ENCODE measurements at places on chromosomes 12 and 14.

GRCh38 chr14:104998801-104999200 is 13.2 kb downstream of the CLBA1 start:
- no peak for DNase-seq

GRCh38 chr12:111424189-111424792 is 18.6 kb downstream of the SH2B3 start:
- no peak for DNase-seq

- peak; percentile 60 for DNase-seq
Measured at GRCh38 chr12:94098466-94098865, 49.9 kb upstream of the PLXNC1 start.

- DNase-seq: peak; percentile 30
Measured at GRCh38 chr14:76917745-76918255, 91.6 kb downstream of the LRRC74A start.

GRCh38 chr14:60311417-60311816 is 62.4 kb downstream of the PPM1A start:
- peak; percentile 52 for DNase-seq

DNA sequence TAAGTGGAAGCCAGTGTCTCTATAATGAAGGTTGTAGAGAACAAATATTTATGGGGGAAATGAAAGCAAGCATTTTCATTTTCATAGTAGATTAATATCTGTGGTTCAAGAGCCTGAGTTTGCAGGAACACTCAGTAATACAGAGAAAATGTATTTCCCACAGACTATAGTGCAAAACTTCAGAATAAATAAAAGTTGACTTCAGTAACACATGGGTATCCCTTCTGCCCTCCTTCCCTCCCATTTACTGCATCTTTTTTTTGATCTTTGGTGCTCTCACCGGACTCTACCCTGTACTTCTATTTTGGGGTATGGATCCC is 75.3 kb upstream of the AMN1 start:
- DNase-seq: no peak

DNA sequence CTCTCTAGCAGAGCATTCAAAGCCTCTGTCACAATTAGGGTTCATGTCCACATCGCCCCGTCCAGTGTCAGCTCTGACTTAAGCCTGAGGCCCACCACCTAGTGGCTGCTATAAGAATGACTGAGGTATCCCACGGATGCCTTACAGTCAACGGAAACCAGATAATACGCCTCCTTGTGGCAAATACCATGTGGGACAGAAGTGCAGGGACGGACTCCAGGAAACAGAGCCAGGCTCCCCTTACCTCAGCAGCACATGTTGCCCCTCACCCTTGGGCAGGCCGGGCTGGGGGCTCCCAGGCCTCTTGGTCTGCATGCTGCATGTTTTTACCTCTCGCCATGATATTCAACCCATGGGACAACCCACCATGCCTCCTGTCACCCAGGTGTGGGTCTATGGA is 86.3 kb downstream of the VWF start:
- peak; percentile 76 for DNase-seq

DNA sequence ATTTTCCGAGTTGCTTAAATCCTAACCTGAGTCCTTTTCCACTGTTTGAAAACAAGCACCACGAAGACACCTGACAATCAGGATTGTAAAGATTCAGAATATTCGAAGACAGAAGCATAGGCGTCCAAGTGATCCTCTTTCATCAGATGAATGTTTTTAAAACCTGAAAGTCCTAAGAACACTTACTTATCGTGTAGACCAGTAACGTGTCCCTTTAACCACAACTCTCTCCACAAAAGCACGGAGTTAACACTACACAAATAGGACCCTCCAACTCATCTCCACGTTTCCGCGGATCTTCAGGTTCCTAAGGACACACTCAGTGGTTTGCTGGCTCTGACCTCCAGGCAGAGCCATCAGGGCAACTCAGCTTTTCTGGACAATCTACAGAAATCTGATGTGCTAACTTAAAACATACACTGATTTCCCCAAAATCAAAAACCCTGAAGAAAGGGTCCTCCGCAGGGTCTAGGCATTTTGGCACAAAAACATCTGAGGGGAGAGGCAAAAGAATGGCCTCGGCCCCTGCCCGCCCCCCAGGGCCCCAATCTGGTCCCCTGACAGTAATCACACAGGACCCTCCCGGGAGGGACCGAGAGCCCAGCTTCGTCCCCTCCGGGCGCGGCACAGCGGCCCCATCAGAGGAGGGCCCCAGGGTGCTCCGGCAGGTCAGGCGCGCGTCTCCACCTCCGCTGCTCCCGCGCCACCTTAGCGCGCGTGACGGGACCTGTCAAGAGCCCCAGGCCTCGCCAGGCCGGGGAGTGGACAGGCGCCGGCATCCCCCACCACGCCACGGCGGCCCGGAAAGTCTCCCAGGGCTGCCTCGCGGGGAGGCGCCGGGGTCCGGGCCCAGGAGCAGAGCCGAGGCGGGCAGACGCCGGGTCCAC is 925 bp downstream of the DICER1 start:
- peak; percentile 28 for DNase-seq

DNA sequence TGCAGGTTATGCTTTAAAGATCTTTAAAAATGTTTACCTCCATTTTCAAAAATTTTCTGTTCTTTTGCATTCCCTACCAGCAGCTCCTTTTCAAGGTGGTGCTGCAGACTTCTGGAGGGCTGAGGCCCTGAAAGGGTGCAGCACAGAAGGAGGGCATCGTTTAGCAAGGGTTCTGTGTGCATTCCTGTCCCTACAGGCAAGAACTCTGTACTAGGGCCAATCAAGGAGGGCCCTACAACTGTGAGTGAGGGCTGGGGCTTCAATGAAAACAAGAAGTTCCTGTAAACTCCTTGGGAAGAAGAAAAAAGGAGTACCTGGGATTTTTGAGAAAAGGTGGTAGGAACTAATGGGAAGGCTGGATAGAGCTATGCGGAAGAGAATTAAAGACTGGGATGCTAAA is 50.7 kb upstream of the CSRP2 start:
- DNase-seq: no peak

- no peak for DNase-seq
Measured at GRCh38 chr12:6124411-6125309, at the start of gene VWF. TSS of gene VWF (minus strand) at chr12:6124670. CDS start at chr12:6123196, 1,474 bp downstream.

GRCh38 chr12:75908961-75909605 is 122.5 kb downstream of the PHLDA1 start:
- DNase-seq: peak; percentile 95

GRCh38 chr12:8609061-8609570 is 3.5 kb downstream of the AICDA start:
- DNase-seq: peak; percentile 54

DNA sequence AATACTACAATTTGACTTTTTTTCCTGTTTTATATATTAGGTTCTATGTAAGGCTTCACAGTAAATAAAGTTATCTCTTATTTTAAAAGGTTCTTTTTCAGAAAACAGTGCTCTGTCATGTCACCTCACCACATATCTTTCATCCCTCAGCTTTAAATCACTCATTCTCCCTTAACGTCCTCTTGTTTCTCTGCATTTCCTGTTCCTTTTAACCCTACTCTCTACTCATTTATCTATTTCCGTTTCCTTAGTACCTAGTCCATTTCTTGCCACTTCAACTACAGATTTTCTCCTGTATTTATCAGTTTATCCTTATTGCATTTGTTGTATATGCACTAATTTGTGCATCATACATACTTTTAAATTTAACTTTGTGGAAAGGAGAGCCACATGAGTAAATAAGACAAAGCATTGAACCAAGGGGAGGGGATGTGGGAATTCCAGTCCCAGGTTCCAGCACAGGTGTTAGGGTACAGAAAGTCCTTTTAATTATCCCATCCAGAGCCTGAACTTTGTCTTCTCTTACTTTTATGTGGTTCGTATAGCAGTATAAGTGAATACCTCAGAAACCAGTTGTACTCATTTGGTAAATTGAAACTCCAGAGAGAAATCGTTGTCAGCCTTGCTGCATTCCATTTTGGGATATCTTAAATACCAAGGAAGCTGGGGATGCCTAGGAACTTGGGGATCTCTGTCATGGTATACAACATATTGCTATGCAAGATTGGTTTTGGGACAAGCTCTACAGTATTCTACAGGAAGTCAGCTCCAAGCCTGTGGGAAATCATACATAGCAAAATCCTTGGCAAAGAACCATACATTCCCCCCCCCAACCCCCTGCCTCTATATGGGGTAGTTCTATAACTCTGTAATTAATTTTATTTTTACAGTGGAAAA is 120.5 kb downstream of the DIP2B start:
- DNase-seq: no peak

- no peak for DNase-seq
Measured at GRCh38 chr14:32083315-32083624, 6.2 kb downstream of the ARHGAP5 start.

- DNase-seq: no peak
Measured at GRCh38 chr14:79551523-79551922, 659.8 kb downstream of the DIO2 start.

GRCh38 chr12:124561231-124561630 is 6.2 kb downstream of the NCOR2 start:
- no peak for DNase-seq

DNA sequence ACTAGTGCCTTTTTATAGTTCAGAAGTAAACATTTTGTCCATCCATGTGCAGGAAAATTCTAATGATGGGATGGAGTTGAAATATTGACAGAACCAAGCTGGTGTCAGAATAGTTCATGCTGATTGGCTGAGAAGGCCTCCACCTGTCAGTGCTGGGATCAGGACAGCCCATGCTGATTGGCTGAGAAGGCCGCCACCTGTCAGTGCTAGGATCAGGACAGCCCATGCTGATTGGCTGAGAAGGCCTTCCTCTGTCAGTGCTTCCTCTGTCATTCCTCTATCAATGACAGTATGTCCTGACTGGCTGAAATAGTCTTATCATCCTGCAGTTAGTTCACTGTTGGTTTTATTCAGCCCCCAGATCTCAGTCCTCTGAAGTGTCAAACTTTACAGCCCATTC is 95.7 kb downstream of the PPP2R5C start:
- no peak for DNase-seq

DNA sequence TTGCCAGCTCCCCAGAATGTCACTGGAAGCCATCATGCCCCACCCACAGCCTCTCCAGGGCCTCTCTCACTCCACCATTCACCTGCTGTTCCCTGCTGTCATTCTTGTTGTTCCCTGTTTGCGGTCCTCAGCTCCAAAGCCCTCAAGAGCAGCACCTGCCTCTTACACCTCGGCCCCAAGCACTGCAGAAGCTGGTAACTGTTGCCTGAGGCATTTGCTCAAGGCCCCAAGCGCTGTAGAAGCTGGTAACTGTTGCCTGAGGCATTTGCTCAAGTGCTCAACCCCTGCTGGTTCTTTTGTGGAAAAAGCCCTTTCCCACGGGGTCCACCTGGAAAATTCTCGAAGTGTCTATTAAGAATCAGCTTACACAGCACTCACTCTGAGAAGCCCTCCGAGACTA is 78.0 kb downstream of the ARL6IP4 start:
- no peak for DNase-seq

- no peak for DNase-seq
Measured at GRCh38 chr12:117380083-117380482, 18.7 kb upstream of the NOS1 start.

- DNase-seq: no peak
Measured at GRCh38 chr14:35956376-35957085, 130.4 kb downstream of the BRMS1L start.

- peak; percentile 66 for DNase-seq
Measured at GRCh38 chr12:29073631-29074239, 75.3 kb upstream of the FAR2 start.

GRCh38 chr14:100115236-100115635 is 44.2 kb downstream of the DEGS2 start:
- no peak for DNase-seq

DNA sequence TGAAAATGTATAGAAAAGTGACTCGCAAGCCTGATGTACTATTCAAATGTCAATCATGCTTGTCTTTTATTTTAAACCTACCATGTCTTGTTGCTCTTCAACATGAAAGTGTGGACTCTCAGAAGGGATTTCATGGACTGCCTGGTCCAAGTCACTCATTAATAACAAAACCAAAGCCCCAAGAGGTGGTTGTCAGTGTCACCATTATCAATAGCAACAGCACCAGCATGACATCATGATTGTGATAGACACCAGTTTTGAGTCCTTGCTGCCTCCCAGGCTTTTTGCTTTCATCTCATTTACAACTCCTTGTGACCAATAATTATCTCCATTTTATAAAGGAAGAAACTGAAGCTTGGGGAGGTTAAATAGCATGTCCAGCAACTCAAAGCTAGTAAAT is 112.0 kb upstream of the TMPO start:
- DNase-seq: no peak

GRCh38 chr14:92317511-92317910 is 5.5 kb upstream of the SLC24A4 start:
- no peak for DNase-seq

- DNase-seq: no peak
Measured at GRCh38 chr12:125128439-125129178, 63.4 kb downstream of the AACS start.

- no peak for DNase-seq
Measured at GRCh38 chr14:99225436-99226203, 46.4 kb downstream of the BCL11B start.

GRCh38 chr12:18749386-18749957 is 11.6 kb downstream of the CAPZA3 start:
- DNase-seq: no peak

DNA sequence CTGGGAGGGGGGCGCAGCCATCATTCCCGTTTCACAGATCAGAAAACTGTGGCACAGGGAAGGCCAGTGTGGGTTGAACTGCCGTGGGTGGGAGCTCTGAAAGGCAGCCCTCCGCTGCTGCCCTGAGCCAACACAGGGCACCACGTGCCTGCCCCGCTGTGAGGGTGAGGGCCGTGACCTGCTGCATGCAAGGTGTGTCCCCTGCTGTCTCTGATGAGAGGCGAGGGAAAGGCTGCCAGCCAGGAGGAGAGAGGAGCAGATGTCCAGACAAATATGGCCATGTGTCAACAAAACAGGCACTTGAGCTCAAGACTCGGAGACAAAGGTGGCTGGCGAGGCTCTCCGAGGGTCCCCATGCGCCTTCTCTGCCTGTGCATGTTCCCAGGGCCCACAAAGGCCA is 108.8 kb downstream of the RBM19 start:
- no peak for DNase-seq

DNA sequence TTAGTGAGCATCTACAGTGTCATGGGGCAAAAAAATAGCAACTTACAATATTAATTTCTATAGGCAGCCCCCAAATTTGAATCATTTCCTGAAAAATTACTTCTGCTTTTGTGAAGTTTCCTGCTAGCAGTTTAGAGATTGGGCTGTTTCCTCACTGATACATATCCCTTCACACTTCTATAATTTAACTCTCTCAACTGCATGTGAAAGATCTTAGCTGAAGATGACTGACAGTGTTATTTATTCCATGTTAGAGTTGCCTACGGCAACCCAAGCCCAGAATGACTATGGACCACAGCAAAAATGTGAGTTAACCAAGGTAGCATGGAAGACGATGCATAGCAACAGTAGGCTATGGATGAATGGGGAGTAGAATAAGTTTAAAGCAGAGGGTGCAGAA is at the start of gene KLRG1:
TSS of gene KLRG1 (plus strand) at position 134 of the 400 bp plus-strand sequence. CDS start at position 224, 90 bp downstream.
- DNase-seq: no peak
